ENCODE measurements at places on chromosomes 5 and 9.

GRCh38 chr9:35758475-35759050, 4.5 kb upstream of the MSMP start:
- DNase-seq: no peak

- DNase-seq: no peak
Measured at GRCh38 chr5:88667496-88668201, 215.3 kb downstream of the MEF2C start.

- no peak for DNase-seq
Measured at GRCh38 chr5:96969366-96969765, 33.5 kb downstream of the LNPEP start.

DNA sequence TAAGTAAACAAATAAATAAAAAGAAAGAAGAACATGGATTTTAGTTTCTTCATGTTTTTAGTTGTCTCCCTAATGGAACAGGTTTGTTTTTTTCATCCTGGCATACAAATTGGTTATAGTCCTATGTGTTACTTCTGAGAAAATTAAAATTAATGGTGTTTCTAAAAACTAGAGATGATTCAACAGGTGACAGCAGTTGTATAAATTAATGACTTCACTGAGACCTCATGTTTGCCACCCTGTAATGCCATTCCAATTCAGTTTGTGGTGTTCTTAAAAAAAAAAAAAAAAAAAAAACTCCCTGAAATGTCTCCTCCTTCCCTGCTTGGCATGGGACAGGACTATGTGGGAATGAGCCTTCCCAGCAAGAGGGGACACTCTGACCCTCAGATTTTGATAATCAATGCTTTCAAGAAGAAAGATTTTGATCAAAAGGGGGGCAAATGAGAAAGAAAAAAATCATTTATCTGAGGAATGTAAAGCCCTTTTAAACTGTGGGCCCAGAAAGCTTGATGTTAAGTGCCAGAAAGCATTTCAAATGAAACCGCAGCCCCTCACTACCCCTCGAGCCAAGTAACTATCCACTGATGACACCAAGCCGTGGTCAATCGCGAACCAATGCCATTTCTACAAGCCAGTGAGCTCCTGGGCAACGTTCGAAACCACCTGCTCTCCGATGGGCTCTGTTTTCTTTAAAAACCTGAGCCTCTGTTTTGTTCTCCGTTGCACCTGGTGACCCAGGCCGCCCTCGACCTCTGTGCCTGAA, 941 bp downstream of the EXD3 start:
- no peak for DNase-seq
